Cortex of kidney (tissue), 1 donor: ENCODE measurements at places on chromosomes 16 and 17.

- no peak for DNase-seq
Observed at GRCh38 chr16:61313931-61314330, 722.3 kb downstream of the CDH8 start.

DNA sequence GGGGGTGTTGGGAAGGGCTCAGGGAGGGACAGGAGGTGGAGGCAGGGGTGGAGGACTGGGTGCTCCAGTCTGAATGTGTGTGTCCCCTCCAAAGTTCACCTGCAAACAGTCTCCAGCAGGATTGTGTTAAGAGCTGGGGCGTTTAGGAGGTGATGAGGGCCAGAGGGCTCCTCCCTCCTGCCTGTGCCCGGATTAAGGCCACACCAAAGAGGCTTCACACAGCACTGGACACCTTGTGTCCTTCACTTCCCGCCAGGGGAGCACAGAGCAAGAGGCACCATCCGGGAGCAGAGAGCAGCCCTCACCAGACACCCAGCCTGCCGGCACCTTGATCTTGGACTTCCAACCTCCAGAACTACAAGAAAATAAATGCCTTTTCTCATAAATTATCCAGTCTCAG, 30.2 kb upstream of the ENPP7 start:
- DNase-seq, result no peak

DNA sequence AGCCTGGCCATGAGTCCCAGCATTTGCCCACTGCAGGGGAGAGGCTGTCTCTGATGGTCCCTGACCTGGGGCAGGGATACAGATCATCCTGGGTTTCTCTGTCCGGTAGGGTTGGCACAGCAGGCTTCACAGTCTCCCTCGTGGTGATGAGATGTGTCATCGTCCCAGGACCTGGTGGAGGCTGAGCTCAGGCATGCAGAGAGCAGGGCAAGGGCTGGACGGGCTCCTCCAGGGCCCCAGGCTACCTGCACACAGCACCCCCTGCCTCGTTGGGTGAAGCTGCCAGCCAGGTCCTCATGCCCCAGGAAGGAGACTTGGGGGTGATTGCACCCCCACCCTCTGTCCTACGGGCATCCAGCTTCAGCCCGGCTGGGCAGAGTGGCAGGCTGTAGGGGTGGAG, 155.8 kb upstream of the GSE1 start:
- DNase-seq, result no peak

DNA sequence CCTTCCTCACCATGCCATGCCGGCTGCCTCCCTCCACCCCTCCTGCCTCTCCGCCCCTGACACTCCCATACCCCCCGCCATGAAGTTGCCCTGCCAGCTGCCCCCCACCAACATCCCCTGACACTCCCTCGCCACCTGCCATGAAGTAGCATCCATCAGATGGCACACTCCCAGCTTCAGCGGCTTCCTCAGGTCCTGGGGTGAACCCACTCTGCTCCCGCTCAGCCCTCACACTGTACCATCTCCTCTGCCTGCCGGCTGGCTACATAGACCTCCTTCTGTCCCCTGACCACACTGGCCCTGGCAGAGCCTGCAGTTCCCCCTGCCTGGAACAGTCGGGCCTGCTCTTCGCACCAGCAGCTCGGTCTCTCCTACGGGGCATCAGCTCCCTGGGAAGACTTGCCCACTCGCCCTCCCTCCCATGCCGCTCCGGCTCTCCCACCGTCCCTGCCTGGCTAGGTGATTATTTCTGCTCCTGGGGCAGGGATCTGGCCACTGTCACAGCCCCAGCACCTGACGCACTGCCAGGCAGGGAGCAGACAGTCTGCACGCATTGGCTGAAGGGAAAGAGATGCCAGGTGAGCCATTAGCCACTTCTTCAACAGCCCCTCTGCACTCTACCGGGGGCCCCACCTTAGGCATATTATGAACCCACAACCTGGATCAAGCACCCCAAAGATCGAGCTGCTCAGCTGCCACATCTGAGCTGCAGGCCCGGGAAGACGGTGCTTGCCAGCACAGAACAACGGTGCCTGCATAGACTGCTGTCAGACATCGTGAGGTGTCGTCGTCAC, 9.0 kb downstream of the CANT1 start:
- DNase-seq, result no peak

GRCh38 chr17:31824766-31825360, 34.2 kb downstream of the COPRS start:
- no peak for DNase-seq

DNA sequence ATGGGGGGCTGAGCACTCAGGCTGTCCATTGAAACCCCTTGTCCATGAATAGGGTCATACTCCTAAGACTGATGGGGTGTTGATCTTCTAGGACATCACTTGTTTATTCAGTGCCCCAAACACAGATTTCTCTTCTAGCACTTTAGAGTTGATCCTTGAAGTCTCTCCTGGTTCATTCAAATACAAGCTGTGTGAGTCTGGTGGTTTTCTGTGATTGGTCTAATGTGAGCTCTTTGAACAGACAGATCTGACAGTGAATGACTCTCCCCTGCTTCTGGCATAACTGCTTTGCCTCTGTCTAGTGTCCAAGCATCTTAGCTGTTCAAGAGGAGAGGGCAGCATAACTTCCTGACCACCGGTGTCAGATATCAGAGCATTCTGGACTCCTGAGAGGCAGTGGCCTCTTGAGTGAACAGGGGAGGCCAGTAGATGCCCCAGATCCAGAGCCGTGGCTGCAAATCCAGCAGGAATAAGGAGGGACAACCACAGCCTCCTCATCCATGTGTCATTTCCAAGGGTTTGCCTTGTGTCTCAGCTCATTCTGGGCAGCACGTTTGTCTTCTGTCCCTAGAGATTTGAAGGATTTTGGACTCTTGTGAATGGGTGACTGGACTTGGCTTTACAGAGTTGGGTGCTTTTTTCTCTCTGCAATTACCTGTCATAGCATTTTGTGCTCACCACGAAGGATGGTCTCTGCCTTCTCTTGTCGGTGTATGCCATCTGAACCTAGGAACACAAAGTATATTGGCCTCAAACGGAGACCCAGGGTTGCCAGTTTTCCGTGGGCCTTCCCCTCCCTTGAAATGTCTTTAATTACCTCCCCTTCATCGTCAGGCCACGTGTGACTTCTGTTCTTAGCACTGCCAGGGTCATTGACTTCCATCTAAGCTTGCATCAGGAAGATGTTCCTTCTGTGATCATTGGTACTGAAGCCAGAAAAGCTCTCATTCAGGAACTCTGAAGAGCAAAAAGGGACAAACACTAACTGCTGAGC, 13.9 kb upstream of the CLEC18C start:
- no peak for DNase-seq

DNA sequence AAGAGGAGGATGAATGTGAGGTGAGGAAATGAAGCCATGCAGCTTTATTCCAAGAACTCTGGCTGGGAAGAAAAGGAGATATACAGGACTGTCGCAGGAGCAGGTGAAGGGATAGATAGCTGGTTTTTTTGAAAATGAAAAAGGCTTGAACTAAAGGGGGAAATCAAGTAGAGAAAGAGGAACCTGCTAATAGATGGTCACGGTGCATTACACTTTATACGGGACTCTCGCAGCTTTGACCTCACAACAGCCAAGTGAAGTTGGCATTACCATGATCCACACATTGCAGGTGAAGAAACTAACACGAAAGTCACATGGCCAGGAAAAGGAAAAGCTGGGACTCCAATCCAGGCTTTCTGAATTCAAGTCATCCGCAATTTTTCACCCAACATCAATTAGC, 86.9 kb downstream of the HS3ST2 start:
- DNase-seq, result no peak

DNA sequence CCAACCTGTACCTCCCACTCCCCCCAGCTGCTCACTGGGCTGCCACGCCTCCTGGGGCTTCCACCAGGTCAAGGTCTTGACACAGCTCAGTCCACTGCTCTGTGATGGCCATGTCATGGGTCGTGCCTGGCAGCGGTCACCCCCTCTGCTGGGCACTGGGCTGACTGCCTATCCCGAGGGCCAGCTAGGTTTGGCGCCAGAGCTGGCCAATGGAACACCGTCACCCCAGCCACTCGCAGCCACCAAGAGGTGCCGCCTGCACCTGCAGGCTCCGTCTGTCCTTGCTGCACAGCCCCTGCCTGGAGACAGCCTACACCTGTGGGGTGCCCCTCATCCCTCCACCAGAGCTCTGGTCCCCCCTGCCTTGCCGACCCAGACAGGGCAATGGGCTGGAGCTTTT, 4.5 kb upstream of the RAB40C start:
- no peak for DNase-seq

GRCh38 chr16:89545831-89546574, 14.5 kb upstream of the RPL13 start:
- DNase-seq, result no peak

DNA sequence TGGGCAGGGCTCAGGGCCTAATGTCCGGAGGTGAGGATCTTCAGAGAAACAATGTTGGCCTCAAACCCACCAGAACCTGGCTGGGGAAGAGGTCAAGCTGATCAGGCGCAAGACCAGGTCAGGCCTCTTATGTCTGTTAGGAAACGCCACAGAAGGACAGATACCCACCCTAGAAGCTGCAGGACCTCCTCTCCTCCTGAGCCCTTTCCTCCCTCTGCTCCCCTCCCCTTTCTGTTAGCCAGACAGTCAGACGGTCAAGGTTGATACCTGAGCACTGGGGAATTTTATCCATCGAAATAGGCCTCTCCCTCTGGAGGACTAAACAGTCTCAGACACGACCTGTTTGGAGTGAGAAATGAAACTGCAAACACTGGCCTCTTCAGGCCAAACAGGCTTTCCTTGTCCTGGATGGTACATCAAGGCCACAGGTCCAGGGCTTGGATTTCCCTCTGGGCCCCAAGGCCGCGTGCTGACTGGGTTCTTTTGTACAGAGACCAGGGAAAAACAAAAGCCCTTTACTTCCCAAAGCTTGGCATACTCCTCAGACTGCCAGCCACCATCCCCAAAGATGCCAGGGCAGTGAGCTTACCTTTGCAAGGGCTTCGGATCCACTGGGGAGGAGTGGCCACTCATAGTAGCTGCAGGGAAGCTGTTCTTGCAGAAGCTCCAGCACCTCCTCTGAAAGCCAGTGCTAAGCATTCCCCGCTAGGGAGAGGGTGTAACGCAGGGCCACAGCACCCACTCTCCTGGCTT, 135.8 kb downstream of the CCDC182 start:
- DNase-seq, result no peak

DNA sequence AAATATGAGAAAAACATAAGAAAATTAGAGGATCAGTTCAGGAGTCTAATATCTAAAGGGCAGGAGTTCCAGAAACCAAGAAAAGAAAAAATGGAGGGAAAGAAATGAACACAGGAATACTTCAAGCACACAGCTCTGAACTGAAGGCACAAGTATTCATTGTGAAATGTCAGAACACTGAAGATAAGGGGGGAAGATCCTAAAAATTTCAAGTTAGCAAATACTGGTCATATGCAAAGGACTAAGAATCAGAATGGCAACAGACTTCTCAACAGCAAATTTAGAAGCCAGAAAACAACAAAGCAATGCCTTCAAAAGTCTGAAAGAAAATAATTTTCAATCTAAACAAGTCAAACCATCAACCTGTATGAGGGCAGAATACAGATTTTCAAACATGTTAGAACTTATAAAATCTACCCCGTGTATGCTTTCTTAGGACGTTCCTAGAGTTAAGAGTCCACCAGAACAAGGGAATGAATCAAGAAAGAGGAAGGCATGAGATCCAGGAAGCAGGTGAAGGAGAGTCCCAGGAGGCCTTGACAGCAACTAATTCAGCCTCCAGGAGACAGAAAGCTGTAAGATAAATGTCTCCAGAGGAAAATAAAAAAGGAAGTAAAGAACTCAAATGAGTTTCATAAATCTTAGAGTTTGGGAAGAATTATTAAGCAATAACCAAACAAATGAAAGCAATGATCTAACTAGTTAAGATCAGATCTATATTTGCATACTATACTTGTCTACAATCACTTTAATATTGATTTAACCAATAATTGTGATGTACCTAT, 2.8 kb downstream of the BRD7 start:
- DNase-seq, result no peak

GRCh38 chr17:21194226-21194625, 19.7 kb downstream of the TMEM11 start:
- no peak for DNase-seq

DNA sequence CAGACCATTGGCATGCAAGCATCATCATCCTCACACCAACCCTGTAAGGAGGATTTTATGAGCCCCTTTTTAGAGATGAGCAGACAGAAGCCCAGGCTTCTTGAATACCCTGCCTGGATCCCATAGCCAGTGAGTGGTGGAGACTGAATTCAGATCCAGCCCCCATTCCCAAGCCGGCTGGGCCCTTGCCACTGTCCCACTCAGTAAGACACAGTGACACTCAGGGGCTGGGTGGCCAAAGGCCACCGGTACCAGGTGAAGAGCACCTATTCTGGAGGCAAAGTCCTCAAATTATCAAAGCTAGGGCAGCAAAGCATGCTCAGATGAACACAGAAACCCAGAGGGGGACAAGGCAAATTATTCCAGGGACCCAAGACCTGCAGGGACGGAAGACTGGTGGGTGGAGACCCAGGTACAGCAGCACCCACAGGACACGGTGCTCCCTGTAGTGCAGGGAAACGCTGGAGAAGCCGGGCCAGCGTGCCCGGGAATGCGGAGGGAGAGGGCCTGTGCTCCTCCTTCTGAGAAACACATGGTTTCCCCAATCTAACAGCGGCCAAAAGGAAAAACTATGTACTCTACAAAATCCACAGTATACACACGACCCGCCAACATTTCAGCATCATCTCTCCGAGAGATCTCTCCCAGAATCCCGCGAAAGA, 33.2 kb upstream of the CRHR1 start:
- no peak for DNase-seq

- no peak for DNase-seq
Observed at GRCh38 chr16:66521951-66522771, 27.8 kb downstream of the TK2 start.
